ENCODE measurements at places on chromosomes 11 and 22.
A peak's percentile ranks its signal among the peaks of the same experiment; 100 is the strongest.

- no peak for DNase-seq
Observed at GRCh38 chr22:39927544-39927943, 26.7 kb downstream of the GRAP2 start.

- DNase-seq = no peak
Observed at GRCh38 chr22:45196926-45197605, 33.3 kb downstream of the NUP50 start.

- no peak for DNase-seq
Observed at GRCh38 chr11:26929806-26930517, 64.0 kb upstream of the FIBIN start.

GRCh38 chr11:699116-699508, 3.5 kb downstream of the TMEM80 start:
- DNase-seq = no peak

GRCh38 chr22:17400305-17400704, 31.0 kb downstream of the CECR2 start:
- DNase-seq = no peak

DNA sequence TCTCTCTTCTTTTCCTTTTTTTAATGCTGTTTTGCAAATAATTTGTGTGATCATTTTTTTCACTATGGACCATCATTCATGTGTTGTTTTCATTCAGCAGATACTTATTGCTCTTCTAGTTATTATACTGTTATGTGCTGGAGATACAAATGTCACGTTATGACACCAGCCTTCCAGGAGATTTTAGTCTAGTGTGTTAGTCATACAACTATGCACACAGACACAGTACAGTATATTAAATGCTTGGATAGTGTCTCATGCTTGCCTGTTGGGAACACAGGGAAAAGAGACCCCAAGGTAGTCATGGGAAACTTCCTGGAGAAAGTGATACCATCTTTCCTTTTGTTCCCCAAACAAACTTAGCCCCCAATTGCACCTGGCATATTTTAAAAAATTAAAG, 116.1 kb downstream of the UVRAG start:
- peak; percentile 21 for DNase-seq

DNA sequence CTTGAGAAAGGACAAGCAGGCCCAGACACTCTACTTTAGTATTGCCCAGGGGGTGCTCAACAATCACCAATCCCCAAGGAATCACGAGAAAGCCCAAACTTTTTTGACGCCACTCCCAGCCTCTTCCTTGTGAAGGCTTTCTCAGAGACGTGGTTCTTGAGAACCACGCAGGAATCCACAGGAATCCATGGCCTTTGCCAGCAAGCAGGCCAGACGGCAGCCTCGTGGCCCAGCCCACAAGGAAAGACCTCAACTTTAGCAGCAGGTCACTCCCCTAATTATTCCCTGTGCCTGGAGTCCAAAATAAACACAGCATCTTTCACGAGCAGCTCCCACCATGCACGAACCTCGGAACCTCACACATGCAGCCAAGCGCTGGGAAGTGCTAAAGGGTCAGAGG, 104.2 kb downstream of the WT1 start:
- no peak for DNase-seq

- peak; percentile 46 for DNase-seq
Observed at GRCh38 chr11:115226556-115226955, 277.7 kb downstream of the CADM1 start.

DNA sequence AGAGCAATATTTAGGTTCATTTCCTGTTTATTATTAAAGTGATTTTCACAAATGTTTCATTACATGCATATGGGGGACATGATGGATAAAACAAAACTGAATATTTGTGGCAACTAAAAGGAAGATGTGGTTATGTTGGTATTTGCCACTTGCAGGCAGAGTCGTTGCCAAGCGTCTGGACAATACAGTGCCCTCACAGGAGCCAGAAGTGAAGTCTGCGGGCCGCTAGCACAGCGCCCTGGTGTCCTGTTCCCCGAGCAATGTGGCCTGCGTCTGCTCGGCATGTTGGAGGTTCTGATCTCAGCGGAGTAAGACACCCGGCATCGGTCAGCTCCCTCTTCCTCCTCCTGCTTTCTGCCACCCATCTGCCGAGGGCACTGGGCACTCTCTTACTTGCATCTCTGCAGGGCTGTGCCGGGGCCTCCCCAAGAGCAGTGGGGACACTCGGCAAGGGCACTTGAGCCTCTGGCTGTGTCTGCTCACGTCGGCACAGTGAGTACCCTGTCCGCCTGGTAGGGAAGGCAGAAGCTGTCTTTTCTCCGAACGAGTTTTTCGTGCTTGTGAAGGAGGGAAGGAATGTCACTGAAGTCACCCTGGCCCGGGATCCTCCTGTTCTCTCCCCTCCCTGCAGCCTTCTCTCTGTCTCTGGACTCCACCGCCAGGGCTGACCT, 10.5 kb upstream of the TTLL12 start:
- DNase-seq = peak; percentile 37

GRCh38 chr11:100719809-100720221, 32.7 kb downstream of the ARHGAP42 start:
- peak; percentile 78 for DNase-seq

GRCh38 chr11:105824457-105825013, 197.5 kb downstream of the MSANTD4 start:
- DNase-seq = no peak

- DNase-seq = no peak
Observed at GRCh38 chr11:68680541-68681231, 3.7 kb upstream of the GAL start.

- no peak for DNase-seq
Observed at GRCh38 chr22:24429411-24430365, 2.3 kb downstream of the ADORA2A start.

GRCh38 chr11:113014262-113015097, 53.3 kb downstream of the NCAM1 start:
- DNase-seq = no peak

DNA sequence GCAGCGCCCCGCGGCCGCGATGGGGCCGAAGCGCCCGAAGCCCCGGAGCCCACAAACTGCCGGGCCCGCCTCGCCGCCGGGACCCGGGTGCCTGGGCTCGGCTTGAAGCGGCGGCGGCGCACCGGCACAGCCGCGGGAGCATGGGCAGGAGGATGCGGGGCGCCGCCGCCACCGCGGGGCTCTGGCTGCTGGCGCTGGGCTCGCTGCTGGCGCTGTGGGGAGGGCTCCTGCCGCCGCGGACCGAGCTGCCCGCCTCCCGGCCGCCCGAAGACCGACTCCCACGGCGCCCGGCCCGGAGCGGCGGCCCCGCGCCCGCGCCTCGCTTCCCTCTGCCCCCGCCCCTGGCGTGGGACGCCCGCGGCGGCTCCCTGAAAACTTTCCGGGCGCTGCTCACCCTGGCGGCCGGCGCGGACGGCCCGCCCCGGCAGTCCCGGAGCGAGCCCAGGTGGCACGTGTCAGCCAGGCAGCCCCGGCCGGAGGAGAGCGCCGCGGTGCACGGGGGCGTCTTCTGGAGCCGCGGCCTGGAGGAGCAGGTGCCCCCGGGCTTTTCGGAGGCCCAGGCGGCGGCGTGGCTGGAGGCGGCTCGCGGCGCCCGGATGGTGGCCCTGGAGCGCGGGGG, 346 bp downstream of the FJX1 start:
- peak; percentile 80 for DNase-seq

DNA sequence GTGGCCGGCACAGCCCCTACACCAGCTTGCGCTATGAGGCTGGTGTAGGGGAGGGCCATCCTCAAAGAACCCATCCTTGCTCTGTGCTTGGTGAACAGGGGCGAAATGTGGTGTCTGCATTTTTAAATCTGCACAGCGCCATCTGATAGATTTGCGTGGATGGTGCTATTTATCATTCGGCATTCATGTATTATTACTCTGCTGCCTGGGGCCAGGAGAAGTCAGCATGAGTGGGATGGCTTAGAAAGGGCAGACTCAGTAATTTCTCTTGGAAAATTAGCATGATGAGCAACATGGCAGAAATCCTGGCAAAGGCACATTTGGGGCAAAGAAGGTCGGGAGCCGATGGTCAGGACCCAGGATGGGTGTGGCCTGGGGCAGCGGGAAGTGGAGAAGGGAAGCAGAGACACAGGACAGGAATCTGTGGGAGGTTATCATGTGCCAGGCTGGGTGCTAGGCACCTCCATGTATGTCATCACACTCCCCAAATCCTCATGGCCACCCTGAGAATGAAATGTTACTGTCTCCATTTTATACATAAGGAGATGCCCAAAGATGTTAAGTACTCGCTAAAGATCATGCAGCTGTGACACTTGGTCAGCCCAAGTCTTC, 149.0 kb downstream of the CEP164 start:
- no peak for DNase-seq

GRCh38 chr22:19571995-19572394, 47.8 kb upstream of the CLDN5 start:
- DNase-seq = no peak

GRCh38 chr11:64237484-64237951, 3.1 kb downstream of the VEGFB start:
- no peak for DNase-seq

DNA sequence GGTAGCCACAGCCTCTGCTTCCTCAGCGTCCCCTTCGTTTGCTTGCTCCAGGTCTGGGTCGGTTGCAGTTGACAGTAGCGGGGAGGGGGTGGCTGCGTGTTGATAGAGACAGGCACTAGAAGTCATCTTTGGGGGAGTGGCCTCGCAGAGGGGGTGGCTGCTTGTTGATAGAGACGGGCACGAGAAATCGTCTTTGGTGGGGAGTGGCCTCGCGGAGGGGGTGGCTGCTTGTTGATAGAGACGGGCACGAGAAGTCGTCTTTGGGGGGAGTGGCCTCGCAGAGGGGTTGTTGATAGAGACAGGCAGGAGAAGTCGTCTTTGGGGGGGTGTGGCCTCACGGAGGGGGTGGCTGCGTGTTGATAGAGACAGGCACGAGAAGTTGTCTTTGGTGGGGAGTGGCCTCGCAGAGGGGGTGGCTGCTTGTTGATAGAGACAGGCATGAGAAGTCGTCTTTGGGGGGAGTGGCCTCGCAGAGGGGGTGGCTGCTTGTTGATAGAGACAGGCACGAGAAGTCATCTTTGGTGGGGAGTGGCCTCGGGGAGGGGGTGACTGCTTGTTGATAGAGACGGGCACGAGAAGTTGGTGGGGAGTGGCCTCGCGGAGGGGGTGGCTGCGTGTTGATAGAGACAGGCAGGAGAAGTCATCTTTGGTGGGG, 328.3 kb downstream of the TBC1D22A start:
- peak; percentile 46 for DNase-seq

- no peak for DNase-seq
Observed at GRCh38 chr22:48637231-48637630, 1190.4 kb downstream of the BRD1 start.

DNA sequence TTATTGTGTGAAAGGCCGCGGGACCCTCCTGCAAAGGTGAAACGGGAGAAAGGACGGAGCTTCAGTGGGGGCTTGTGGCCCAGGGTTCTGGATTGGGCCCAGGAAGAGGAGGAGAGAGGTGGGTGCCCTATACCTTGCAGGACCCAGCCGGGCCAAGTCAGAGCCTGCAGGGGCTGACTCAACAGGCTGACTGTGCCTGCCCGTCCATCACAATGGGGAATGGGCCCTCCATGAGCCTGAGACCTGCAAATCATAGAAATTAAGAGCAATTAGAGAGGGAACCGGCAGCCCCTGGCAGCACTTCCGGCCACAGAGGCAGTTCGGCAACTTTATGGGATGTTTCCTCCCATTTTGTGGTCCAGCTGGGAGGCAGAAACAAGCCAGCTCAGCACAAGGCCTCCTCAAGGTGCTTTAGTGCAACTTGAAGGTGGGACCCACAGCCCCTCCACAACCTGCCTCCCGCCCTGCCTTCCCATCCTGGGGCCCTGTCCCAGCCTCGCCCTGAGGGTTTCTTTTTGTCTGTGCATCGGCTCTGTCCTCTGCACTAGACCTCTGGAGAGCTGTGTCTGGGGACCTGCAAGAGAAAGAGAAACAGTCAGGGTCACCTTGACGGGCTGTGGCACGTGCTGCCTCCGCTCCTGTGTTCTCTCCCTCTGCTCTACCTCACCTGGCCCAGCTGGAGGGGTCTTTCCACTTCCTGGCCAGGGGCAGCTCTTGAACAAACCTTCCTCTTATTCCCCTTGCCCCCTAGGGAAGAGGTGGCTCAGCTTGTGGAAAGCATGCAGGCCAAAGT, 19.1 kb upstream of the NECTIN1 start:
- no peak for DNase-seq

DNA sequence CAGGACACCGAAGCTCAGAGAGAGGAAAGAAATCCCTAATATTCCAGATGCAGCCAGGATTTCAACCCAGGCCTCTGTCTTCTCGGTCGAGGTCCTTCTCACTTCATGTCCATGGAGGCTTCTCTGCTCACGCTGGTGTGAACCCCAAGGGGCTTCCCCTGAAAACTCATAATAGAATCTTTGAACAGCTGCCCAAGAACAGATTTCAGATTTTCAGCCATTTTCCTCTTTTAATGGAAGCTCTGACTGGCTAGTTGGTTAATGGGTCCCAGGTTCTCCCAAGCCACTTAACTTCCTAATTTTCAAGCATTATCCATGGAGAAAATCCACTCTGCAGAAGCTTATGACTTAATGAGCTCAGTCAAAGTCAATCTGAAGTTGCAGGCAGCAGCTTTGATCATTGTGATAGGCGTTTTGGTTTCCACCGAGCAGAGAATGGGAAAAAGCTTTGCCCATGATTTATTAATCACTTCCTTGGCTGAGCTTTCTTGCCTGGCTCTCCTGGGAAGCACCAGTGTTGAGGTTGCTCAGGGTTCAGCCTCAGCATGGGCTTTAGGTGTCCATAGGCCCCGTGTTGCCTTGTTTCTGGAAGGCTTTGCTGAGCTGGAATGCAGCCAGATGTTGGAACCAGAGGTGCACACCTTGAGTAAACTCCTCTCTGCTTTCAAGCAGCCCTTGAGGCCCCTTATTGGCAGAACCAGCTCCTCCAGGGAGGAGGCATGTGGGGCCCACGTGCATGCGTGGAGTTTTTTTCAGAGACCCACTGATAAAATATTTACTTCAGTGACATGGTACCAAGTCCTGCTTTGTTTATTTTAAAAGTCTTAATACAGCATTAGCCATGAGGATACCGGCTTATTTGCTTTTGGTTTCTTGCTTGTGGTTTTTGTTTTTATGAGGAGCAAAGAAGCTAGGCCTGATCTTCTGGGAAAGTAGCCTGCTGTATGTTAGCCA, 25.5 kb downstream of the LDLRAD3 start:
- DNase-seq = no peak

- no peak for DNase-seq
Observed at GRCh38 chr11:130785380-130786116, 130.7 kb downstream of the SNX19 start.

DNA sequence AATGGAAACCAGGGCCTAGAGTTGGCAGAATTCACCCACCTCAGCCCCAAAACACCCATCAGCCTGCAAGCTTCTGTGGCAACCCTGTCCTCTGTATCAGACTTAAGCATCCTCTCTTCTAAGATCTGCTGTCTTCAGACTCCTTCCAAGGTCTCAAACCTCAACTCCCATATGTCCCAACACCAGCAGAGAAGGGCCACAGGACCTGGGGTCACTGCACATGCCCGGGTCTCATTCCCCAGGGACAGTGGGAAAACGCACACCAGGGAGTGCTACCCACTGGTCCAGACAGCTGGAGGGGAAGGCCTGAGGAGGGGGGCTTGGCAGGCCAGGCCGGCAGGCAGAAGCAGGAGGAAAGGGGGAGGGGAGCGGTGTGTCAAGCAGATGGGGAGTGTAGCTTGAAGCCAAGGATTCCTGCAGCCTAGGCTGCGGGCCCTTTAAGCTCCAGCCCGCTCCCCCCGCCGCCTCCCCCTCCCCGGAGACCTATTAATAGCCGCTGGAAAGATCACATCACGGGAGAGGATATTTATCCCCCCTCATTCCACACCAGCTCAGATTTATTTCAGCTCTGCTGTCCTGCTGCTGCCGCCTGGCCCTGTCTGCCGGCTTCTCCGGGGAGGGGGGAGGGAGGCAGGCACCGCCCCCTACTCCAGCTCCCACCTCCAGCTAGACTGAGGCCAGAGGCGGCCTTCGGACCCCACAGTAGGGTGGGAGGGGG, 16.7 kb downstream of the BCL9L start:
- peak; percentile 79 for DNase-seq

- no peak for DNase-seq
Observed at GRCh38 chr22:48742191-48742555, 1085.5 kb downstream of the BRD1 start.

All from AG08396 (cell line).